ENCODE measurements at places on chromosomes 12 and 14.
A peak's percentile ranks its signal among the peaks of the same experiment; 100 is the strongest.

DNA sequence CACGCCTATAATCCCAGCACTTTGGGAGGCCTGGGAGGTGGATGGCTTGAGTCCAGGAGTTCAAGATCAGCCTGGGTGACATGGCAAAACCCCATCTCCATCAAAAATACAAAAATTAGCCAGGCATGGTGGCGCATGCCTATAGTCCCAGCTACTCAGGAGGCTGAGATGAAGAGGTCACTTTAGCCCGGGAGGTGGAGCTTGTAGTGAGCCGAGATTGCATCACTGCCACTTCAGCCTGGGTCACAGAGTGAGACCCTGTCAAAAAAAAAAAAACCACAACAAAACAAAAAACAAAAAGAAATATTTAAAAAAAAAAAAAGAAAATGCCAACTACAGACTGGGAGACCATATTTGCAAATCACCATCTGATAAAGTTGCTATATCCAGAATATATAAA is 17.5 kb downstream of the WDR89 start:
- DNase-seq, result no peak

- DNase-seq, result no peak
These were observed 347.3 kb downstream of the AACS start for GRCh38 chr12:125412506-125412905.

- DNase-seq, result no peak
These were observed 291.5 kb upstream of the SRRM4 start for GRCh38 chr12:118689793-118690192.

DNA sequence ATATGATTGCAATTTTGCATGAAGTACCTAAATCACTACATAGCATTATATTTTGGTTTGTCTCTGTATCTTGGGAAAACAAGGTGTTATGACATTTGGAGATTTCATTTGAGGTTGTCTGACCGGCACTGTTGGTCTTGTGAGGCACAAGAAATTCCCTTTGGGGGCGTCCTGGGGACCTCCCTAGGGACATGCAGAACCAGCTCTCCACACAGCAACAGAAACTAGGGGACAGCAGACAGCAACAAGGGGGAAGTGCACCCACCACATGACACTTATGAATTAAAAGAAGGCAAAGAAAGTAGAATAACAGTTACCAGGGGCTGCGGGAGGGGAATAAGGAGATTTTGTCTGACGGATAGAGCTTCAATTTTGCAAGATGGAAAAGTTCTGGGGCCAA is 14.4 kb downstream of the DDX54 start:
- no peak for DNase-seq

- DNase-seq, result peak; percentile 40
These were observed 482 bp upstream of the IFI27L2 start for GRCh38 chr14:94129758-94130414.

DNA sequence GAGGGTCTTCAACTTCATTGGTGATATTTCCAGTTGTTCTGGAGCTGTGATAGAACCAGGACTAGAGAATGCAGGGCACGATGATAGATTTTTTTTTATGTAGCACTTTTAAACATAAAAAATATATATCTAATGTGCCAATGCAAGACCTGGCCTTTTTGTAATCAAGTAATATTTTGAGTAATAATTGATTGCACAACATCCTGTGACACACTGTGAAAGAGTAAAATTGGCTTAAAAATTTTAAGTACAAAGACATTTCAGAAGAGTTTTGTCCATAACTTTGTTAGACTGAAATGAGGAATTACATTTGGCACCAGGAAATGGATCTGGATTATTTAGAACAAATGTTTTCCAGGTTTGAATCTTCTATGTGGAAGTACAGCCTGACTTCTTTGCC is 22.1 kb downstream of the PRKCH start:
- no peak for DNase-seq

DNA sequence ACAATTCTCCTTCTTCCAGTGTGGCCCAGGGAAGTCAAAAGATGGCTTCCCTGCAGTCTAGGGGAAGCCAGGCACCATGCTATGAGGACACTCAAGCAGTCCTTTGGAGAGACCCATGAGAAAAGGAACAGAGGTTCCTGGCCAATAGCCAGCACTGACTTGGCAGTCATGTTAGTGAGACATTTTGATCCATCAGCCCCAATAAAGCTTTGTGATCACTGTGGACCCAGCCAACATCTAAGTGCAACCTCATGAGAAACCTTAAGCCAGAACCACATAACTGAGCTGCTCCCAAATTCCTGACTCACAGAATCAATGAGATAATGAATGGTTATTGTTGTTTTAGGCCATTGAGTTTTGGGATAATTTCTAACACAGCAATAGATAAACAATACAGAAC is 51.0 kb upstream of the NAP1L1 start:
- DNase-seq, result no peak

GRCh38 chr14:84152452-84152851 is 1377.5 kb upstream of the FLRT2 start:
- DNase-seq, result no peak

DNA sequence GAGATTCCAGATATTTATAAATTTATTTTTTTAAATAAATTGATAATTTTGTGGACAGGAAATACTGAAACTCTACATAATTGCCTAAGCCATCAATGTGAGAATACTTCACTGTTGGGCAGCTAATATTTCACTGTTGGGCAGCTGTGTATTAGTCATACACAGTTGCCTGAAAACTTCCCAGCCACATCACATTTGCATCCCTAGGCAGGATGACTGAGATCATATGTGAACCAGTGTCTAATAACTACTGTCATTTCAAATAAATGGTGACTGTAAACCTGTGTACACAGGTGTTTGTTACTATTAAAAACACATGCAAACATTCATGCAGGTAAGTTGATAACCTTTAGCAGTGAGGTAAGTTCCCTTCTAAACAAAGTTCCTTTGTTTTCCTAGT is 43.9 kb downstream of the TMTC3 start:
- peak; percentile 3 for DNase-seq

- DNase-seq, result peak; percentile 80
These were observed 1.5 kb downstream of the KRT8 start for GRCh38 chr12:52903285-52903854.

DNA sequence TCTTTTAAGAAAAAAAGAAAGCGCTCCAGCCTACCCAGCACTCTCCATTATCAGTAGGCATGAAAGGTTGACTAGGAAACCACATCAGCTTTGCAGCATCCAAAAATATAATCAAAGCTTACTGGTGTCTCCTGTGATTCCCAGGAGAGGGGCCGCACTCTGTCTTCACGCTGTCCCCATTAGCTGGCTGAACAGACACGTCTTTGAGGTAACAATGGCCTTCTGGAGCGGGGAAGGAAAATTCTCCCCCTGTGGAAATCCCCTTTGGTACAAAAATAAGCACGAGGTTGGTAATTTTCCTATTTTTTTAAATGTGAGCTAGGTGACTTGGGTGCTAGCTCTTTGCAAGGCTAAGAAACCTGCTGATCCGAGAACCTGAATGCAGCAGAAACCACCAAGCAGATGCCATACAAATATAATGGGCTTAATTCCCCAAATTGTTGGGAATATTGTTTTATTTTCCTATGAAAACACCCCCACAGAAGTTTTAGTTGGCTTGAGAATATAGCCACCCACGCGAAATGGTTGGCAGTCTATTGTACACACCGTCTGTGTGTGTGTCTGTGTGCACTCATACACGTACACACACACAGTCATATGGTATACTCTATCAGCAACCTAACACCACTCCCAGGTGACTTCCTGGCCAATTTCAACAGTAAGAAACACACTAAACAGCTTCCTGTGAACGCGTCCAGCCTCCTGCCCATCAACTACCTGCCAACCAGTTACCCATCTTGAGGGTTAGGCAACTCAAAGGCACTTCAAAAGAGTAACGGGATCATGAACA is 71.2 kb downstream of the KSR2 start:
- DNase-seq, result peak; percentile 33

GRCh38 chr14:65346895-65347294 is 65.6 kb upstream of the FUT8 start:
- no peak for DNase-seq

DNA sequence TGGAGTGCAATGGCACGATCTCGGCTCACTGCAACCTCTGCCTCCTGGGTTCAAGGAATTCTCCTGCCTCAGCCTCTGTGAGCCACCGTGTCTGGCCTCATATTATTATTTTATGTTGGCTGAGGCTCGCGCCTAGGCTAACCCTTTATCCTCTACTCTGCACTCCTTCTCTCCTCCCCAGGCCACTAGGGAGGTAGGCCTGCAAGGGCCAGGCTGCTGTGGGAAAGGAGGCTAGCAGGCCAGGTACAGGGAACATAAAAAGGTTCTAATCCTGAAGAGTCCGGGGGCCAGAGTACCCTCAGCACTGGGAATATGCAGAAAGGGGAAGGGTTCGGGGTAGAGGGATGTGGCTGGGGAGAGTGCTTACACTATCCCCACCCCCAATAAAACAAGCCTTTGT is 14.9 kb downstream of the PKP2 start:
- DNase-seq, result no peak
